Left renal cortex interstitium (tissue), 4 donors: ENCODE measurements at places on chromosomes 11 and 22. TPM values are rescaled to one million over a fixed set of nuclear protein-coding genes. Genes with fewer than 3 reads are reported as not detected.

DNA sequence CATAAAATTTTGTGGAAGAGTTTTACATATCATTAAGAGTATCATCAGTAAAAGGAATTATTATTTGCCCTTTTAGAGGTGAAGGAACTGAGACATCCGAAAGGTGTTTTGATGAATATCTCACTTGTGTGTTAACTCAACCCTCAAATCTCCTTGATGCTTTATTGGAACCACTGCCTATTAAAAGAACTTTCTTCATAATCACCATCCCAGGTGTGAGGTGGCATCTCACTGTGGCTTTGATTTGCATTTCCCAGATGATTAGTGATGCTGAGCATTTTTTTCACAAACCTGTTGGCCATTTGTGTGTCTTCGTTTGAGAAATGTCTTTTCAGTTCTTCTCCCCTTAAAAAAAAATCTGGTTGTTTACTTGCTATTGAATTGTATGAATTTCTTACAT lies 134.0 kb upstream of the SYN3 start:
- no peak for DNase-seq

CD6 gene
- polyA plus RNA-seq = 1.7 TPM

GRCh38 chr11:77199137-77199745 lies 71.2 kb downstream of the MYO7A start:
- no peak for DNase-seq

POTEH gene
- not detected for polyA plus RNA-seq
